ENCODE measurements at places on chromosomes 2 and 18.

DNA sequence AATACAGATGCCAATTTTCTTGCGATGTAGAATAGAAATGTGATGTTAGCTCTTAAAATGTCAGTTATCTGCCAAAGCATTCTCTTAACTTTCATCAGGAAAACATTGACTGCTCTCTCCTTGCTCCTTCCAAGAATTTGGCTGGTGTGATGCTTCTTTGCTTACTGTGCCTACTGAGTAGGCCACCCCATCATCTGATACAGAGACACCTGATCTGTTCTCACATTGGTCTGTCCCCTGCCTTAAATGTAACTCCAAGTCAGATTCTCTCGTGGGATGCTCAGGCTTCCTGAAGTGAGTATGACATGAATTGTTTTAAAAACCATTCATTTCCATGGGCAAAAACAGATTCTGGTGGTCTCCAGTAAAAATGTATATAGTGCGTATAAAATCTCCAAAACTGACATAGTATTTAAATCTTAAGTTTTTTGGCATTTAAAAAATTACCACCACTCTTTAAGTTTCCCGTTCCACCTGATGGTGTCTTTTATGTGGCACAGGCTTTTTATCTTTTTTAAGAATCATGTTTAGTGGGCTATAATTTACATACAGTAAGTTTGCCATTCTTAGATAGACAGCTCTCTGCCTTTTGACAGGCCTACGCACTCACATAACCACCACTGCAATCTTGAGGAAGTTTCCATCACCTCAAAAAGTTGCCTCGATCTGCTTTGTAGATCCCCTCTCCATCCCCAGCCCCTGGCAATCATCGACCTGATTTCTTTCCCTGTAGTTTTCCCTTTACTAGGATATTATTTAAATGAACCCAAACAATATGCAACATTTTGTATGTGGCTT is 36.6 kb downstream of the UBE2F start:
- DNase-seq, result no peak
- no peaks in the 10 kb centered on the region for H3K36me3 ChIP-seq
- no peaks in the 10 kb centered on the region for H3K4me1 ChIP-seq
- H3K27me3 ChIP-seq, result no peaks in the 10 kb centered on the region

- H3K4me3 ChIP-seq, result no peak overlapping the region
- H3K36me3 ChIP-seq, result no peaks in the 10 kb centered on the region
- H3K4me1 ChIP-seq, result no peaks in the 10 kb centered on the region
- DNase-seq, result no peak
- H3K27ac ChIP-seq, result no peak overlapping the region
These were observed 224.3 kb downstream of the KLHL29 start for GRCh38 chr2:23609254-23609653.

GRCh38 chr2:199480966-199481365 is 23.2 kb upstream of the SATB2 start:
- H3K27ac ChIP-seq, result no peak overlapping the region
- H3K4me3 ChIP-seq, result no peak overlapping the region
- DNase-seq, result no peak
- no peaks in the 10 kb centered on the region for H3K27me3 ChIP-seq

DNA sequence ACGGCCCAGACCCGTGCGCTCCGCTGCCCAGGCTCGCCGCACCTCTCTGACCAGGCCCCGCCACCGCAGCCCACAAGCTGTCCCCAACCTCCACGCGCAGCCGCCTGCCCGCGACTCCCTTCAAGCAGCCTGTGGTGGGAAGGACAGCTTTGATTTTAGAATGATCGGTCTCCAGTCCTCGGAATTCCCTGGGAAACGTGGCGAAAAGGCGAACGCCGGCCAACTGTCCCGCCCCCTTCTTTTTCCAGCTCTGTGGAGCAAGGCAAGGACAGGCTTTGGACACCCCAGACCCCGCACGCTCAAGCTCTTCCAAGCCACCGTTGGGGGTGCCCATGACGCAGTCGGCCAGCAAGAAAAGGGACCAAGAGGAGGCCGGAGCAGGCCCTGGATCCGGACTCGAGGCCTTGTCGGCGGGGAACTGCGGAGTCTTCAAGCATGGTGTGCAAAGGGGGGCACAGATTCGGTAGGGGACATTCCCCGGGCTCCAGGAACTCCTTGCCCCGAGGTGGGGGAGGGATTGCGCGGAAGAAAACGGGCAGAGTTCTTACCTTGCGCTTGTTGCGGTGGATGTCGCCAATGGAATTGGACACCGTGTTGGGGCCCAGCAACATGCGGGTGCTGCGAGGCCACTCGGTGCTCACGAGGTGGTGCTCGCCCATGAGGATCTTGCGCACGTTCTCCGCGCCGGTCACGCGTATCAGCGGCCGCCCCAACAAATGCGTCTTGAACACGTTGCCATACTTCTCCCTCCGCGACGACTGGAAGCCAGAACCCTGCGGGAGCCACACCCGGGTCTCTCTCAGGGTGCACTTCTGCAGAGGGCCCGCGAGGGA is 4.0 kb downstream of the CYP26B1 start:
- H3K27me3 ChIP-seq, result peaks cover 51% of the 10 kb centered on the region
- H3K4me3 ChIP-seq, result peak overlapping the region; percentile 15
- DNase-seq, result no peak
- H3K4me1 ChIP-seq, result peaks cover 13% of the 10 kb centered on the region

- no peaks in the 10 kb centered on the region for H3K27me3 ChIP-seq
- no peak for DNase-seq
- no peak overlapping the region for H3K27ac ChIP-seq
- no peaks in the 10 kb centered on the region for H3K36me3 ChIP-seq
These were observed 149.5 kb downstream of the CCBE1 start for GRCh38 chr18:59547581-59548182.

- no peak overlapping the region for H3K27ac ChIP-seq
- H3K27me3 ChIP-seq, result no peaks in the 10 kb centered on the region
- H3K4me1 ChIP-seq, result no peaks in the 10 kb centered on the region
- H3K36me3 ChIP-seq, result no peaks in the 10 kb centered on the region
These were observed 68.9 kb upstream of the DNER start for GRCh38 chr2:229783108-229783721.

DNA sequence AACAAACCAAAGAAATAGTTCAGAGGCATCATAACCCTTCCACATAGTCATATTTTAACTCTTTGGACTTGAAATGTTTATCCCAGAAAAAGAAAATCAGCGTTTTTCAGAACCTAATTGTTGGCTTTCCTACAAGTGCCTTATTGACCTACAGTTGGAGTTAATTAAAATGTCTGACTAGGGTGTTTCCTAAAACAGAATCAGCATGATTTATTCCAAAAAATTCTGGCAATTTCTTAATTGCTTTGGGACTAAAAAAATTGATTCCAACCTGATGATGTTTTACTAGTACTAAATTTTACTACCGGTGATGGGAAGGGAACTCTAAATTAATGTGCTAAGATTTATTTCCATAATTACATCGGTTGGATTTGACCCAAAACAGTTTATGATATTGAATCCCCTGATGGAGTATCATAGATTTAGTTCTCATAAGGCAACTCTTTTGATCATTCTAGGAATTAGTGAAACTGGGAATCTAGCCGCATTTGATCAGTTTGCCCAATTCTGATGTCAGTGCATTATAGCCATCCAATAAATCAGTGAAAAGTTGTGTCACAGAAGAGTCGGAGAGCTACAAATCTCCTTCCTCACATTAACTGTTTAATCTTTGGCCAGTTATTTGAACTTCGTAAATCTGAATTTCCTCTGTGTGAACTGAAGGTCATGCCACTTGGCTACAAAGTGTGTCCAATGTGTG is 134.3 kb upstream of the DSEL start:
- H3K27me3 ChIP-seq, result no peaks in the 10 kb centered on the region
- no peak overlapping the region for H3K27ac ChIP-seq
- no peak overlapping the region for H3K4me3 ChIP-seq
- no peaks in the 10 kb centered on the region for H3K4me1 ChIP-seq
- H3K36me3 ChIP-seq, result no peaks in the 10 kb centered on the region
- DNase-seq, result no peak

DNA sequence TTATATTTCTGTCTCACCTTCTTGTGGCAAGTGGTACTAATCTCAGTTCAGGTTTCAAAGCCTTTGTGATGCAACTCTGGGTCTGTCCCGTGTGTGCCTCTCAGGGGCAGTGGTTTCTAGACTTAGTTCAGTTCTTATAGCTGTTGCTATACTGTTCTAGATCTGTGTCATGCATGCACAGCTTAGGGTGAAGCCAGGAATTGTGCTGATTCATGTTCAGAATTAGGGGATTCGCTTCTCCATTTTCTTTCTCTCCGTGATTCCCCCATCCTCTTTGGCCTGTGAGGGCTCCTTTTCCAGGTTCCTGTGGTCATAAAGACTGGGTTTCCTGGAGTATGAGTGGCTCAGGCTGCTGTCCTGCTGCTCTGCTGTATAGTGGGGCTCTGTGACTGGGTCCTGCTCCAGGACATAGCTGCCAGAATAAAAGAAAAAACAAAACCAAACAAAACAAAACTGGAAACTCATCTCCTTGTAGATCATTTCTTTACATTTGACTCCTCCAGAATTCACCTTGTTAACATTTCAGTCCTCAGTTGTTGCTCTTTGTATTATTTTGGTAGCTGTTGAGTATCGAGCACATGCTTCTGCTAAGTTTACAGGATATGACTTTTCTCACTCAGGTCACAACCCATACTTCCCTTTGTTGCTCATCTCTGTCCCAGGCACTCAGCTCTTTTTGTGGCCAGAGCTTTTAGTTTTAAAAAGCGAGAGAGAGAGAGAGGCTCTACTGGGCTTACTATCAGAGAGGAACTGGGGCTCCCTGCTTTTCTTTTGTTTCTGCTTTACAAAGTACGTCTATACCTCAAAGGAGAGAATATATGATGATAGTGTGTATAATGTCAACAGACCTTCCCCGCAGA is 34.2 kb downstream of the CERS6 start:
- no peaks in the 10 kb centered on the region for H3K4me1 ChIP-seq
- no peak overlapping the region for H3K4me3 ChIP-seq
- H3K27me3 ChIP-seq, result no peaks in the 10 kb centered on the region
- DNase-seq, result no peak

DNA sequence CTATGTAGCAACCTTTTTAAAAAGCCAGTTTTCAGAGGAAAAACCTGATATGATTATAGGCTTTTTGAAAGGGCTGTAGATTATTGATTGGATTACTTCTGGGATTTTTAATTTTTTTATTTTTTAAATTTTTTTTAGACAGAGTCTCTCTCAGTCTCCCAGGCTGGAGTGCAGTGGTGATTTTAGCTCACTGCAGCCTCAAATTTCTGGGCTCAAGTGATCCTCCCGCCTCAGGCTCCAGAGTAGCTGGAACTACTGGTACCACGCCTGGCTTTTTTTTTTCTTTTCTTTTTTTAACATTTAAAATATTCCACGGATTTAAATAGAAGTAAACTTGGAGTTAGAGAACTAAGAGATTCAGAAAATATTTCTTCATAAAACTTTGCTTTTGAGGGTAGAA is 1.2 kb downstream of the MRPL19 start:
- DNase-seq, result no peak
- no peaks in the 10 kb centered on the region for H3K36me3 ChIP-seq
- H3K27ac ChIP-seq, result no peak overlapping the region
- peaks cover 3% of the 10 kb centered on the region for H3K4me1 ChIP-seq
- no peaks in the 10 kb centered on the region for H3K27me3 ChIP-seq
- H3K4me3 ChIP-seq, result no peak overlapping the region

- no peaks in the 10 kb centered on the region for H3K4me1 ChIP-seq
- H3K4me3 ChIP-seq, result no peak overlapping the region
- DNase-seq, result no peak
- no peak overlapping the region for H3K27ac ChIP-seq
- H3K36me3 ChIP-seq, result no peaks in the 10 kb centered on the region
- no peaks in the 10 kb centered on the region for H3K27me3 ChIP-seq
These were observed 10.9 kb downstream of the UXS1 start for GRCh38 chr2:106183101-106183696.

GRCh38 chr2:41621095-41621494 is 426.7 kb upstream of the PKDCC start:
- no peaks in the 10 kb centered on the region for H3K4me1 ChIP-seq
- H3K27ac ChIP-seq, result no peak overlapping the region

DNA sequence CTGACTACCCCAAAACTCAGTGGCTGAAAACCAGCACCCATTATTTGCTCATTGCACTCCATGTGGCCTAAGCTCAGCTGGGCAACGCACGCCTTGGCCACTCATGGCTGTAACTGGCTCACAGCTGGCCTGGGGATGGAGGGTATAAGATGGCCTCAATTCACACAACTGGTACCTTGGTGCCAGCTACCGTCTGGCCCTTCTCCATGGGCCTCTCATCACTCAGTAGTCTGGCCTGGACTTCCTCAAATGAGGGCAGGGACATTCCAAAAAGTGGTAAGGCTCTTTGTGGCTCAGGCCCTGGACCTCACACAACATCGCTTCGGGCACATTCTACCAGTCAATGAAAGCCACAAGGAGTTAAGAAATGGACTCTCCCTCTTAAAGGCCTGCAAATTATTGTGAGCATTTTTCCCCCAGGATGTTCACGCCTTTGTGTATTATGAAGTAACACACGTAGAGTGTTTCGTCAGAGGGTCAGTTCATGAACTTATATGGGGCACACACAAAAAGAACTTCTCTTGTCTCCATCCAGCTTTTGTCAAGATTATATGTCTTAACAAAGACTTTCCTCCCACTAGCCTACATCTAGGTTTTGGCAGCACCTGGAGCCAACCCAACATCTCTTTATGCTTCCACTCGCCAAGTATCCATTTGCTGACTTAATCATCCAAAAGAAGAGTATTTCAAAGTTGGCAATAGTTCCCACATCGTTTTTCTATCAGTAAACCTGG is 145.2 kb downstream of the CCBE1 start:
- H3K4me3 ChIP-seq, result no peak overlapping the region
- H3K27ac ChIP-seq, result no peak overlapping the region
- H3K36me3 ChIP-seq, result no peaks in the 10 kb centered on the region

GRCh38 chr2:231489990-231490389 is 25.7 kb upstream of the NCL start:
- no peaks in the 10 kb centered on the region for H3K36me3 ChIP-seq
- H3K27me3 ChIP-seq, result no peaks in the 10 kb centered on the region
- no peak overlapping the region for H3K4me3 ChIP-seq
- no peak overlapping the region for H3K27ac ChIP-seq
- DNase-seq, result no peak

DNA sequence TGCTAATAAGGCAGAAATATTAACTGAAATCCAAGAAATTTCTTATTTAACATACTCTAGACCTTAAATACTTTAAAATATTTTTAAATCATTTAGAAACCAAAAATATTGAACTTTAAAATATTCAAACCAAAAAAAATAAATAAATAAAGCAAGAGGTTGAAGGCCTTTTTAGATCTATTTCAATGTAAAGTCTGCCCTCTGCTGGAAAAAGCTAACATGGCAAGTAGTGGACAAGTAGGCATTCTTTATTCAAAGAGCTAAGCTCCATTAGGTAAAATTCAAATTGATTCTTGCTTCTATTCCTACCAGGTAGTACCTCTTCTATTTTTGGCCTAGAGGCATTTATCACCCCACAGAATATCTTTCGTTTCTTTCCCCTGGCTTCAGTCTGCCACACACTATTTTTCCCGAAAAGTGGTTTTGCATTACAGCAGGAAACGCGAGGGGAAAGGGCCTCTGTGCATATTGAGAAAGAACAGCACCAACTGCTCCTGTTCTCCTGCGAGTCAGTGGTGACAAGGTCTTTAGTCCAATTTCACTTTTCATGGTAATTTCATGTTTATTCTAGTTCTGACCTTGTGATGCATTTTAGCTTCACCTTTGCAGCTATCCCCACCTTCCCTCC is 20.4 kb downstream of the IFIH1 start:
- peak; percentile 85 for DNase-seq
- H3K4me3 ChIP-seq, result no peak overlapping the region
- H3K27me3 ChIP-seq, result no peaks in the 10 kb centered on the region
- H3K27ac ChIP-seq, result no peak overlapping the region

All from colonic mucosa (tissue), 4 donors.